NCI-H524 treated with DMSO at 0.1 percent for 48 hours (cell line): ENCODE measurements at places on chromosomes 16 and 17.
A peak's percentile ranks its signal among the peaks of the same experiment; 100 is the strongest.

DNA sequence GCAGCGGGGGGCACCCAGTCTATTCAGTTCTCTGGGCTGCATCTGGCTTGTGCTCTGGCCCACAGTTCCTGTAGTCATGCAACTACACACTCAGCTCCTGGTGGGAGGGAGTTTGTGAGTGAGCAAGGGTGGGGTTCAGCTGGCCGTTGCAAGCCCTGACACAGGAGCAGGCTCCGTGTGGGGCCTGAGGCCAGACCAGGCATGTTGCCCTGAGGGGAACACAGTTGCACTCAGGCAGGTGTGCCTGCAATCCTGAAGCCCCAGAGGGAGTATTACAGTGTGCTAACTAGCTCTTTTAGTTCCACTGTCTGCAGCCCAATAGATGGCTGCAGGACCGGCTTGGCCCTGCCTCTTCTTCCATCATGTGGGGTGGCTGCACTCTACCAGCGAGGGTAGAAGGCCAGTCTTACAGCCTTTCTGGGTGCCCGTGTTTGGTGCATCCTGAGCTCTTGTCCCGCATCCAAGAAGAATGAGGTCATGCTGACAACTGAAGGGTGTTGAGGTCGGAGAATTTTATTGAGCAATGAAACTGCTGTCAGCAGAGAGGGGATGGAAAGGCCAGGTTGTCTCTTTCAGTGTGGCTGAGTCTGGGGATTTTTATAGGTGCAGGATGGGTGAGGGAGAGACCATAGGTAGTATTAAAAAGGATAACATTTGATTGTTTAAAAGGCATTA is 49.9 kb upstream of the ELAC2 start:
- DNase-seq = no peak

GRCh38 chr16:414395-415169 is 10.9 kb upstream of the RAB11FIP3 start:
- DNase-seq = no peak

DNA sequence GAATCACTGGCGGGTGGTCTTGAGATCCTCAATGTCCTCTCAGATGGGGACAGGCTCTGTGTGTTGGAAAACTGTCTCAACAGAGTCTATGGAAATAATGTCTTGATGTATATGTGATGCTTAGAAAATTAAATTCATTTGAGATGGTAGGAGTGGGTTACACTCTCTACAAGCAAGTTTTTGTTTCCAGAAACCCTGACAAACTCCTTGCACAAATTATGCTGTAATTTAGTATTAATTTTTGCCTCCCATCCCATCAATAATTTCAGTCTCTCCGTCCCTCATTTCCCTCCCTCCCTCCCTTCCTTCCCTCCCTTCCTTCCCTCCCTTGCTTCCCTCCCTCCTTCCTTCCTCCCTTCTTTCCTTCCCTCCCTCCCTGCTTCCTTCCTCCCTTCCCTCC is 488.0 kb upstream of the C16orf82 start:
- DNase-seq = no peak

GRCh38 chr16:64240586-64240985 is 881.3 kb downstream of the CDH11 start:
- no peak for DNase-seq

GRCh38 chr16:78137782-78138616 is 38.5 kb downstream of the WWOX start:
- DNase-seq = no peak

DNA sequence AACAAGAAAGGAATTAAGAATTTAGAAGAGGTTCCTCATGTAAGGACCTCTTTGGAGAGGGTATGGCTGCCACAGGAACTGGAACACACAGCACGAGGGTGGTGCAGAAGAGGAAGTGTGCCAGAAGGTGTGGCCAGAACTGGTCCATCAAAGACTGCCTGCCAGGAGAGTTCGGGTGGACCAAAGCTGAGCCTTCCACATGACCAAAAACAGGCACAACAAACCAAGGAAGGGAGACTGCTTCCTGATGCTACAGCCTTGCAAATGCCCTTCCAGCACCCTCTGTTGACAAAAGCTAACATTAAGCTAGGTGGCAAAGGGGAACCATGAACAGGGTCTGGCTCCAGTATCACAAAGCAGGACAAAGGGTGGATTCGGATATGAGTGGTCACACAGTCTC is 125.8 kb upstream of the TMEM97 start:
- no peak for DNase-seq

DNA sequence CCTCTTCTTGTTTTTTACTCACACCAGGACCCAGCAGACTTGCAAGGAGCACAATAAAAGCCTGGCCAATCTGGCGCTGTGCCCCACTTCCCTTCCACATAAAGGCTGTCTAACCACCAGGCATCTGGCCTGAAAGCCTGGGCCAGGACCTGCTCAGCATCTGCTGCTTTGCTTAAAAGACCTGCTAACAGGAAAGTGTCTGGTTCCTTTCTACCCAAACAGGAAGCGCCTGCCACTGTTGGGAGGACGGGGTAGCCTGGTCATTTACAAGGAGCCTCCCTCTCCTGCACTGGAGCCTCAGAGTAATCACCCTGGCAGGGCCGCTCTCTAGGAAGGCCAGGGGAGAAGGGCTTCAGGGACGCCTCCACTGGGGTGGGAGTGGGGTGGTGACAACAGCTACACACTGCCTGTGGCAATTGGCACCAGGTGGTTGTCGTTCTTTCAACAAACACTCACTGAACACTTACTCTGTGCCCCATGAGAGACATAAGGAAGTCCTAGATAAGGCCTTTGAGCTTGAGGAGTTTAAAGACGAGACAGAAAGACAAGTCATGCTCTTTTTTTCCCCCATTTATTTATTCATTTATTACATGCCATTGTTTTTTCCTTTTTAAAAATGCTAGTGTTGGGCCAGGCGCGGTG is 6.3 kb upstream of the MMP28 start:
- peak; percentile 11 for DNase-seq

GRCh38 chr16:68093816-68094613 is 8.8 kb downstream of the NFATC3 start:
- DNase-seq = no peak

DNA sequence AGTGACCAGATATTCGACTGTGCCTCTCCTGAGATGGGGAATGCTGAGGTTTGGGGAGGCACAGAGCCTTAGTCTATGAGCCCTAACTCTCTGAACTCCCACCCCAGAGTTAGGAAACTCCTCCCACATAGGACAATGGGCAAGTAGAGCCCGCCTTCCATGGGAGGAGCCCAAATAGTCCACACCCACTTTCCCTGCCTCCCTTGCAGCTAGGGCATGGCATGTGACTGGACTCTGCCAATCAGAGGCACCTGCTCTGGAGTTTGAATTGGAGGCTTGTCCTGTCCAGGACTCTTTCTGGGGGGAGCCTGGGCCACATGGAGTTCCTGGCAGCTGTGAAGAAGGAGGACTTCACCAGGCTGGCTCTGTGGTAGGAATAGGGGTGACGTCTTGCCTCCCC is 48.4 kb downstream of the SOCS1 start:
- DNase-seq = no peak

DNA sequence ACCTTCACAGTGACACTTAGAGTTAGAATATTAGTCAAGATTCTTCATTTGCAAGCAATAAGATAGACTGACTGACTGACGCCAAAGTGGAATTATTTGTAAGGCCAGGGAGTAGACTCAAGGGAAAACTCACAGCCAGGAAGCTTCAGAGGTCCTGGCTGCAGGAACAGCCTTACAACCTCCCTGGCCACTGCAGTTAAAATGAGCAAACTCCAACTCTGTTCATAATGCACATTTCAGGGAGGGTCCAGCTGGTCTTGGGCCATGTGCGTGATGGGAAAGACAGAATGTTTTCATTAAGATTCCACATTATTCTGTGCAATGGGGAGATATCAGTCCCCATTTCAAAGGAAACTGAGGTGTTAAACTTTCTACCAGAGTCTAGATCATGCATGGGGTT is 9.9 kb downstream of the CAPNS2 start:
- no peak for DNase-seq

DNA sequence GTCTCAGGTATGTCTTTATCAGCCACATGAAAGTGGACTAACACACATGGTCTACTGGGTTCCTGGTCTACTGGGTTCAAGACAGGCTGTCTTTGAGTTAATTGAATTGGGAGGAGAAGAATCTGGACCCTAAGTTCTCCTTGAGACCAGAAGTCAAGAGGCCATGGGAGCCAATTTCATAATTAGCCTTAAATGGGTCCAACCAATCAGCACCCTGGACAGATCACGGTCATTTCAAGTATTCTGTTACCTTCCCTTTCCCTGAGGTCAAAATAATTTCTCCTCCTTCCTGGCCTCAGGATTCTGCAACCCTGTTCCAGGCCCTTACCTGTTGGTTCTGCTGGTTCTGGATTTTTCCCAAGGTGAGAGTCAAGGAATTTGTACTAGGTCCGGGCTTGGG is 23.8 kb downstream of the OSBPL7 start:
- DNase-seq = no peak

DNA sequence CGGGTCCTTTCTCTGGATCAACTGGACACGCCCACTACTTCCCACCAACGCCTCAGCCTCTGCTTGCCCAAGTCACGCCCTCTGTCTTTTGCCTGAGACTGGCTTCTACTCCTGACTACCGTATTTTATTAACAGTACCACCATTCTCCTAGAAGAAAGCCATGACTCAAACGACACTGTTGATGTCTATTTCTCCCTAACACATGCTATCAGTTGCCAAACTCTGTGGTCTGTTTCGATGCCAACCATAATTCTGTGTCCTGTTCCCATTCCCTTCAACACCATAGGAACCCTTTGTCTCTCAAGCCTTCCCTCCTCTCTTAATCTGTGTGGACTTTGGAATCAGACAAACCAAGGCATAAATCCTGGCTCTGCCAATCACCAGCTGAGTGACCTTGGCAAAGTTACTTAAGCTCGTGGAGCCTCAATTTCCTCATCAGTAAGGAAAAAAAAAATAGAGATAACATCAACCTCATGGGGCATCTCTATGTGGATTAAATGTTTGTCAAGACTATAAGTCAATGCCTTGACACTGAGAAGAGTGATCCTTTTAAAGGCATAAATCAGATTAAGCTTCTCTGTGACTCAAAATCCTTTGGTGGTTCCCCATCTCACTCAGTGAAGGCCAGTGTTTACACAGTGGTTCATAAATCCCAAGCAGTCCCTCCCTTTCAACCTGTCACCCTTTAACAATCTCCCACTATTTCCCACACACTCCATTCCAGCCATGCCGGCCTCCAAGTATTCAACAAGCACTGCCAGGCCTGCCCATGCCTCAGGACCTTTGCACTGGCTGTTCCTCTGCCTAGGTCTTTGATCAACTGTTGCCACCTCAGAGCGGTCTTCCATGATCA is 45.6 kb downstream of the ERN1 start:
- DNase-seq = peak; percentile 42
